Forelimb muscle (tissue), 1 donor: ENCODE measurements at places on chromosomes 6 and 20. TPM values are rescaled to one million over a fixed set of nuclear protein-coding genes. Genes with fewer than 3 reads are reported as not detected.

- no peak for DNase-seq
These were observed 92.4 kb downstream of the PPP1R14C start for GRCh38 chr6:150235218-150235617.

- DNase-seq, result no peak
These were observed 115.9 kb upstream of the FRMD1 start for GRCh38 chr6:168194732-168195567.

GRCh38 chr6:100267721-100268123 is 197.0 kb downstream of the SIM1 start:
- no peak for DNase-seq

- no peak for DNase-seq
These were observed 90.3 kb downstream of the BCAS1 start for GRCh38 chr20:53980031-53980465.

SPATA25 gene
- polyA plus RNA-seq, result 10.3 TPM
